Right cardiac atrium (tissue), 5 donors: ENCODE measurements at places on chromosomes 2 and 18. TPM values are rescaled to one million over a fixed set of nuclear protein-coding genes. Genes with fewer than 3 reads are reported as not detected.

- DNase-seq, result no peak
Observed at GRCh38 chr2:172965433-172966212, 110.0 kb upstream of the MAP3K20 start.

GRCh38 chr2:27800856-27801255 lies 29.3 kb downstream of the MRPL33 start:
- peak; percentile 56 for DNase-seq

DNA sequence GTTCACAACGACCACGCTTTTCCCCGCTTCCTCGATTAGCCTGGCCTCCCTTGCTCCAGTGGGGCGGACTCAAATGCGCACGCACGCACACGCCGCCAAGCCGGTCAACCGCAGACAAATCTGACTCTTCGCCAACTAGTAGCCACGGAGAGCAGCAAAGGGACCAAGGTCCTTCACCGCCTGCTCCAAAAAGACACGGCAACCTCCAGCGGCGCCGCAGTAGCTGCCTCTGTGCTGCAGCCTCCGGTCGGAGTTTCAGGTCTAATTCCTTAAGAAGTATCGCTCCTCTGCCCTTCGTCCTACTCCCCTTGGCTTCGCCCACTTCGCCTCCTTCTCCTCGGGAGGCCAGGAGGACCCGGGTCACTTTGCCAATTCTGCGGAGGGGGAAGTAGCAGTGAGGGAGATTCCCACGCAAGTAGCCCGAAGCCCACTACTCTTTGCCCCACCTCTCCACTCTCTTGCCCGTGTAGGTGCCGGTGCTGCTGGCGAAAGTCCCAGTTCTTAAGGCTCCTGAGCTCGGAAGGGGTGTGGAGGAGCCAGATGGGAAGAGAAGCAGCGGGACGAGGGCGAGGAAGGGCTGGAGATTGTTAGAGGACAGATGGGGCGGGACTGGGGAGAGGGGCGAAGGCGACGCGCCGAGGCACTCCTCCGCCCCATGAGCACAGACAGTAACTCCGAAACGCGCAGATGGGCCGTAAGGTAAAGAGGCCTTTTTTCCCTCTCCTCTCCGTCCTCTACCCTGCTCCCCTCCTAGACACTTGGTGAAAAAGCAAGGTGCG lies 615 bp downstream of the AKAIN1 start:
- no peak for DNase-seq

GRCh38 chr2:6564326-6564725 lies 301.4 kb downstream of the CMPK2 start:
- no peak for DNase-seq

Gene ONECUT2
- 0.09 TPM for total RNA-seq

GRCh38 chr2:224646242-224646846 lies 61.2 kb upstream of the CUL3 start:
- no peak for DNase-seq

Gene KHK
- total RNA-seq, result 5.5 TPM

Gene GALNT5
- 1.2 TPM for total RNA-seq

DNA sequence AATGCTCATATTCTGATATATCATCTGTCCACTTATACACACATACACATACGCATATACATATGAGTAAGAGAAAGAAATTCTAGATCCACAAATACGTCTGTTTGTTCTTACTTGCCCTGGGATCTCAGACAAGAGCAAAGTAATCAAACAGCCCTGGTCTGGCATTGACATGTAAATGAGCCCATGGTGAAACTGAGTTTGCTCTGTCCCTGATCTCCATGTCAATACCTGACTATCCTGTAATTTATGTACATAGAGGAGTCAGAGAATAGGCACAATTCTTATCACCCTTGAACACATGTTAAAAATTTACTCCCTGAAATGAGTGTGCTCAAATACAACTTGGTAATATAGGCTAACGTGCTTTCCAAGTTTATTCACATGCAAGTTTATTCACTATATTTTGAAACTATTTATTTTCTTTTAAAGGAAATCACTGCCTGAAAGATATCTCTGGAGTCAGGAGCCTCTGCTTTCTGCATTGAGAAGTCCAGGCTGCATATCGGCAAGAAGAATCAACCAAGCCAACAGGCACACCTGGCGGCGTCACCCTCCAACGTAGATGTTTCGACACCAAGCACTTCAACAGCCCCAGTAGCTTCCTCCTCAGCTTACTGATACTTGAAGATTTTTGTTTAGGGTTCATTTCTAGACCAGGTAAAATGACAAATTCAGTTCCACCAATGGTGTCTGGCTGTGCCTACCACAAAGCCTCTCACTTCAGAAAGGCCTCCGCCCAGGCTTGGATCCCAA lies 100.6 kb downstream of the CMPK2 start:
- no peak for DNase-seq

- no peak for DNase-seq
Observed at GRCh38 chr2:25414781-25415180, 73.1 kb upstream of the DNMT3A start.

DNA sequence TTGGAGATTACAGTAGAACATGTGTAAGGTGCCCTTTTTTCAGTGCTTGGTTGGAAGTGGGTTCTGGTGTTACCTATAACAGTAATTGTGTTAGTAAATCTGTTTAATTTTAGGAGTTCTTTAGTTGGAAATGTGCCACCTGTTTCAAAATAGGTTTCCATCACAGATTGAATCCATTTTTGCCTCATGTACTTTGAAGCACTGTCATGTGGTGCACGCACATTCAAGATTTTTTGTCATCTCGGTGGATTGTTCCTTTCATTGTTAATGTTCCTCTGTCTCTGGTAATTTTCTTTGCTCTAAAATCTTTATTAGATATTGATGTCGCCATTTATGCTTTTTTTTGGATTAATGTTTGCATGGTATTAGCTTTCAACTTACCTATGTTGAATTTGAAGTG lies 1.3 kb downstream of the ATP9B start:
- no peak for DNase-seq

Gene MAP3K19
- total RNA-seq, result not detected

- DNase-seq, result peak; percentile 59
Observed at GRCh38 chr2:96954011-96954846, 32.2 kb downstream of the FAM178B start.

Gene PGAP1
- 10.6 TPM for total RNA-seq

Gene ALKAL2
- total RNA-seq, result 0.75 TPM

DNA sequence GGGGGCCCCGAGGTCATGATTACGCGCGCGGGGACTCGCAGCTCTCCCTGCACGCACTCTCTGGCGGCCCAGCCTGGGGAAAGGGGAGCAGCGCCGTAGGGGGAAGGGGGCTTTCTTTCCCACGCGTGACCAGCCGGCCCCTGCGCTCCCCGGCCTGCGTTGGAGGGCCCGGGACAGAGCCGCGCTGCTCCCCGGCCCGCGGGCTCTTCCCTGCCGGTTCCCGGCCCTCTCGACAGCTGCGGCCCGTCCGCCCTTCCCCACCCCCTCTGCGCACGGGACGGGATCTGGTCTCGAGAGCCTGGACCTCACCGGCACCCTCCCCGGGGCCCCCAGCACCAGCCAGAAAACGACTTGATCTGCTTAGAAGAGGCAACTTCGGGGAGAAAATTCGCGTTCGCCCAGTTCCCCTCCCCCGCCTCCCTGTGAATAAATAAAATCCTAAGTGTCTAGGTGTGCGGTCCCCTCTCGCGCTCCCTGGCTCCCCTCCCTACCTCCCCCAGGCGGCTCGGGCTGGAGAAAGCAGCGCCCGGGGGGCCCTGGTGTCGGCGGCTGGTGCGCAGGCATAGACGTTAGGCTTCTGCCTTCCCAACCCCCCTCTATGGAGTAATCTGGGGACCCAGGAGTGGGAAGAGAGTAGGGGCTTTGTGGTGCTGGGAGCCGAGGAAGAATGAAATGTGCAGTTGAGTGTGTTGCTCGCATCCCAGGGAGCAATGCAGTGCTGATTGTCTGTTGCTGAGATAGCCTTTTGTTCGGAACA lies 803 bp upstream of the FIGN start:
- DNase-seq, result peak; percentile 54

Gene TEX51
- total RNA-seq, result not detected

- no peak for DNase-seq
Observed at GRCh38 chr18:49486606-49486952, 455 bp downstream of the C18orf32 start.

DNA sequence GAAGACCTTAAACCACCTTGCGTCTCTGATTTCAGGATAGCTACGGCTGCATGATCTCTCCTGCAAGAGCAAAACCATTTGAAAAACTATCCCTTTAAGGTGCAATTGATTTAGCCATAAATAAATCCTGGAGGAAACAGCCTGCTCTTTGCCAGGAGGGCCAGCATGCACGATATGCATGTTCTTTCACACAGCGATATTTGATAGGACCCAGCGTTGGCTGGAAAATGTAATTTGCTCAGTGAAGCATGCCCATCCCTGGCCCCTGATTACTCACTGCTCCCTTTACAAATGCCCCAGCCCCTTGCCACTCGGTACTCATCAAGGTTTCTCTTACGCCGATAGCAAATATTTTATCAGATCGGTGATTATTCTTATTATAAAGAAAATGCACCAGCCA lies 315.4 kb downstream of the CDH2 start:
- DNase-seq, result no peak

DNA sequence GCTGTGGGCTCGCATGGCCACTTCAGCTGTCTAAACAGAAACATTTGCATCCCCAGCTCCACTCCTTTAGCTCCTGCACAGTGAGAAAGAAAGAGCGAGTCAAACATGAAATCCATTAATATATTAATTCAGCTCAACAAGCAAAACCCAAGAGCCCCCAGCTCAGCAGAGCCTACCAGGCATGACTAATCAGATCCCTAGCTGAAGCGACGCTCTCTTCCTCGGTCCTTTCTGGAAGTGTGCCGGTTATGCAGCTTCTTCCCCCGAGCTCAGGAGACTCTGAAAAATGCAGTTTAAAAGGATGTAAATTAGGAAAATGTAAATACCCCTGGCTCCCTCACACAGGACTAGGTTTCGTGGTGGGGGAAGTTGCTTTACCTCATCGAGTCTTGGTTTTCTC lies 221.5 kb downstream of the ANKRD30B start:
- DNase-seq, result no peak

Gene AMER3
- not detected for total RNA-seq

Gene MOGAT1
- not detected for total RNA-seq

DNA sequence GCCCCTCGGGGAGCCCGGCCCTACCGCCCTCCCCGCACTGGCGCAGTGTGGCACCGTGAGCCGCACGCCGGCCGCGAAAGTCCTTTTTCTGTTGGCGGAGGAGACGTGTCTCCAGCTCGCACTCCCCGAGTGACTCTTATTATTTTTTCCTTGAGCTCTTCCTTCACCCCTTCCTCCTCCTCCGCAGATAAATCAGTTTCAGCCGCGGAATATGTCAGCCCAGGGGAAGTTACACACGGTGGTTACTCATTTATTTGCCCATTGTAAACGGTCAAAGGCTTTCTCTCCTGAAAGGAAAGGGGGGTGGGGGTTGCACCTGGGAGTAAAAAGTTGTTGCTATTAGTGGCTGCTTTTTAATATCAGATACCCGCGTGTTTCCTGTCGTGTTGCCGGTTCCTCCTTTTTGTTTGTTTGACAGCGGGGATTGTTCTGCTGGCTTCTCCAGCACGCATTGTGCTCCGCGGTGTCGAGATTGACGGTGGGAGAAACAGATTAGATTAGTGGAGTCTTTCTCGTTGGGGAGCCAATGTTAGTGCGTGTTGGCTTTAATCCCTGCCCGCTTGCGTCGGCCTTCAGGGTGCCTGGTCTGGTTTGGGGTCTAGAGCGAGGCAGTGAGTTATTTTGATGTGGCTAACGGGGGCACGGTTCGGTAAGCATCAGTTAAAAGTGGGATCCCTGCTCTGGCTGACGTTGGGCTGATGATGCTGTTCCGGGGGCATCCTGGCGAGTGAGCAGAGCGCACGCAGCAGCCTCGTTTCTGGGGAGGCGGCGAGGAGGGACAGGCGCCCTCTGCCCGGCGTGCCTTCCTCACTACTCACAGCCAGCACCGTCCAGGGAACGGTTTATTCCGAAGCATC lies 1.6 kb downstream of the CRIM1 start:
- peak; percentile 35 for DNase-seq
